Frontal cortex (tissue), 4 donors: ENCODE measurements at places on chromosomes 11 and 22. TPM values are rescaled to one million over a fixed set of nuclear protein-coding genes. Genes with fewer than 3 reads are reported as not detected.

DNA sequence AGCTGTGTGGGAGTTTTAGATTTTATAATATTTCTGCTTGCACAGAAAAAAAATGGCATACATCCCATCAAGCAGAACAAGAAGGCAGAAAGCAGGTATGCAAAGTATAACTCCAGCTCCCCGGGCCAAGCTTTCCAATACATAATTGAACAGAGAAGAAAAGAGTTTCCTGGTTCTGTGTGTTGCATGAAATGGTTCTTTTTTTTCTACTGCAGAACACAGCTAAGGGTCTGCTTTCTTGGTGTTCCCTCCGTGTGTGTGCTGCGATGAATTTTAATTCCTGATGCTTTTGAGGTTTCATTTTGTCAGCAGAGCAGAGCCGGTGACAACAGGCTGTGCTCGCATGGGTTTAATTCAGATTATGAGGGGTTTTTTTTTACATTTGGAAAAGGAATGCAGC lies 70.7 kb upstream of the TTC12 start:
- no peak for DNase-seq

The SPI1 gene
- 1.2 TPM for total RNA-seq

- DNase-seq = no peak
Measured at GRCh38 chr11:9739123-9739900, 75.4 kb downstream of the SWAP70 start.

DNA sequence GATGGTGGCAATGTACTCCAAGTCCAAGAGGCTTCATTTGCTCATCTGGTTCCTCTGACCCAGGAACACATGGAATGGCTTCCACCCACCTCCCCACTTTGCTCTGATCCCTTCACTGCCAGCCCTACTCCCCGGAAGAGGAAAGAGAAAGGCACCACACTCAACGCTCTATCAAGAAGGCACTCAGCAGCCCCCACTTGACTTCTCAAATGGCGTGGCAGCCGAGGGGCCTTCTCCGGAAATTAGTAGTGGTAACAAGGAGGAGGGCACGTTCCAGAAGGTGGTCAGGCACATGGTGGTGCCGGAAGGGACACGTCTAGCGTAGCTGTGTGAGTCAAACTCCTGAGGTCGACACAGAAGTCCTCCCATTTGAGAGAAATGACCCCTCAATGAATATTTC lies 36.5 kb upstream of the CYP2D6 start:
- no peak for DNase-seq

The SERPING1 gene
- total RNA-seq = 7.3 TPM

GRCh38 chr11:40403321-40403720 lies 1056.1 kb downstream of the LRRC4C start:
- DNase-seq = no peak

DNA sequence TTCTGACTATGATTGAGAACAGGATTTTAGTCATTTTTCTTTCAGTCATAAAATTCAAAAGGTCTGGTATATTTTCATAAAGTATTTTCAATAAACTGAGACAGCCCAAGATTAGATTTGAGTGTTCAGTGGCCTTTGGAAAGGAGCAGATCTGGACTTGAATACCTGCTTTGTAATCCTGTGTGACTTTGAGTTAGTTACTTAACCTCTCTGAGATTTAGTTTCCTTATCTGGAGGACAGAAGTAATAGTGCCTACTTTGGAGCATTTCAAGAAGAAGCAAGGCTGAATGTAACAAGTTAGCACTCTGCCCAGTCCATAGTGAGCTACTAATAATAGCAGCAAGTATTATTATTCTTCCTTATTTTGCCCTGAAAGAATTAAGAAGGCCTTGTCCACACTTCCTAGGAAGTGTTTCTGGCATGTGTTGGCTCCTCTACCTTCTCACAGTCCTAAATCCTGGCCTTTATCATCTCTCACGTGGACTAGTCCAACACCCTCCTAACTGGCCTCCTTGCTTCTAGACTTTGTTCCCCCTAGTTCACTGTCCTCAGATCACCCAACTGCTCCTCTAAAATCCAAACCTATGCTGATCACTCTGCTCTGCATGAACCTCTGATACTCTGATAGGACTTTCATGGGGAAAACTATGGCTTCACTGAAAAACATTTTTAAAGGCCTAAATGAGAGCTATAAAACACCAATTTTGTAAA lies 115.8 kb downstream of the PLEKHA7 start:
- no peak for DNase-seq

The MYBPC3 gene
- total RNA-seq = not detected

GRCh38 chr11:78265326-78265725 lies 76.6 kb downstream of the USP35 start:
- no peak for DNase-seq

The KRTAP5-5 gene
- not detected for total RNA-seq

GRCh38 chr11:27437829-27438594 lies 34.6 kb downstream of the LGR4 start:
- no peak for DNase-seq

DNA sequence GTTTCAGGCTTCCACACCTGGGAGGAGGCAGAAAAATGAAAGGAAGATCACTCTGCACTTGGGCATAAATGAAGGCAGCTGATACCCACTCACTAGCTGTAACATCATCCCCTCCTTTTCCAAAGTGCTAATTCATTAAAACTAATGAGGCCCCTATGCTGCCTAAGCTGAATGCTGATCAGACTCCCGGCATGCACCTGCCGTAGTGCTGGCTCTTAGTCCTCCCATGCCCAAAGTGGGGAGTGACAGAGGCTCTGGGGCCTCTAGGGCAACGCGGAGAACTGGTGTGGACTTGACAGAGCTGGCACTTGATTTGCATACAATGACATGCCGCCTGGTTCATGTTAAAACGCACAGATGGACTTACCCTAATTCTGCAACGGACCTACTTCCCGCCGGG lies 96.5 kb upstream of the NCAM1 start:
- no peak for DNase-seq

- DNase-seq = no peak
Measured at GRCh38 chr11:17005646-17006045, 8.6 kb downstream of the PLEKHA7 start.

- DNase-seq = no peak
Measured at GRCh38 chr11:462107-462890, 12.2 kb downstream of the PTDSS2 start.

DNA sequence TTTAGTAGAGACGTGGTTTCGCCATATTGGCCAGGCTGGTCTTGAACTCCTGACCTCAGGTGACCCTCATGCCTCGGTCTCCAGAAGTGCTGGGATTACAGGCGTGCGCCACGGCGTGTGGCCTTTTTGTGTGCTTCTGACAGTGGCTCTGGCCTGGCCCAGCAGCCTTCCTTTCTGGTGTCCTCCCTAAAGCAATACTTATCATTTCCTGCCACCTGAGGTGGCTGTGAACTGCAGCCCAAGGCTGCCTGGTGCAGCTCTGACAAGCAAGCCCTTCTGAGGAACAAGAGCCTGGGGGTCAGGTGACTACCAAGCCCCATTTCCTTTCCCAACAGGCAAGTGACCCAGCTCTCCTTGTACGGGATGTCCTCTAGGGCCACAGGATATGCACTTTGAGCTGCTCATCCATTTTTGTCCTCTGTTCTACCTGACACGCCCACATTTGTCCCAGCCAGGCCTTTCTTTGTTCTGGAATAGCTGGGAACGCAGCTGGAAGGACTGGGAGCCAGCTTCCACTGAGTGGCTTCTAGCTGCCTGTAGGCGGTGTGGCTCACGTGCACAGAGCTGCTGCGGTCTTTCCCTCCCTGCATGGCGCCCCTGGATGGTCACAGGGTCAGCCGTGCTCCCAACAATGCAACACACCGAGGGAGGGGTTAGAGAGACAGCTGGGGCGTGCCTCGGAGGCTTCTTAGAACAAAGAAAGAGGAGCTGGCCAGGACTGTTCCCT lies 12.3 kb upstream of the BID start:
- DNase-seq = no peak

The MAP6 gene
- total RNA-seq = 64.0 TPM

DNA sequence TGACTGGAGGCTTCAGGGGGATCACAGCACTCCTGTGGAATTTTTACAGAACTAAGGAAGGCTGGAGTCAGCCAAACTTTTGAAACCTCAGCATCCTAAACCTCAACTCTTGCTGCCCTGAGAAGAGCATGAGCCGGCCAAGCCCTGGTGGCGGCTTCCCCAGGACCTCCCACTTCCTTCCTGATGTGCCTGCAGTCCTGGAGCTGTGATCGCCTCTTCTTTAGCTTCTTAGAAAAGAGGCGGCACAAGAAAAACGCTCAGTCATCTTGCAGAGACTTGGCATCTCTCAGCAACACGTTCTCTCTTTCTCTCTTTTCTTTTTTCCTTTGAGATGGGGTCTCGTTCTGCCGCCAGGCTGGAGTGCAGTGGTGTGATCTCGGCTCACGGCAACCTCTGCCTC lies 40.4 kb upstream of the AMPD3 start:
- no peak for DNase-seq

The C11orf97 gene
- not detected for total RNA-seq
